EL (cell line): ENCODE measurements at places on chromosomes 6 and 20.

GRCh38 chr6:109221543-109222195 lies 126.4 kb downstream of the CEP57L1 start:
- DNase-seq, result no peak

- no peak for DNase-seq
These were observed 1103.9 kb upstream of the GJE1 start for GRCh38 chr6:141028791-141029280.

DNA sequence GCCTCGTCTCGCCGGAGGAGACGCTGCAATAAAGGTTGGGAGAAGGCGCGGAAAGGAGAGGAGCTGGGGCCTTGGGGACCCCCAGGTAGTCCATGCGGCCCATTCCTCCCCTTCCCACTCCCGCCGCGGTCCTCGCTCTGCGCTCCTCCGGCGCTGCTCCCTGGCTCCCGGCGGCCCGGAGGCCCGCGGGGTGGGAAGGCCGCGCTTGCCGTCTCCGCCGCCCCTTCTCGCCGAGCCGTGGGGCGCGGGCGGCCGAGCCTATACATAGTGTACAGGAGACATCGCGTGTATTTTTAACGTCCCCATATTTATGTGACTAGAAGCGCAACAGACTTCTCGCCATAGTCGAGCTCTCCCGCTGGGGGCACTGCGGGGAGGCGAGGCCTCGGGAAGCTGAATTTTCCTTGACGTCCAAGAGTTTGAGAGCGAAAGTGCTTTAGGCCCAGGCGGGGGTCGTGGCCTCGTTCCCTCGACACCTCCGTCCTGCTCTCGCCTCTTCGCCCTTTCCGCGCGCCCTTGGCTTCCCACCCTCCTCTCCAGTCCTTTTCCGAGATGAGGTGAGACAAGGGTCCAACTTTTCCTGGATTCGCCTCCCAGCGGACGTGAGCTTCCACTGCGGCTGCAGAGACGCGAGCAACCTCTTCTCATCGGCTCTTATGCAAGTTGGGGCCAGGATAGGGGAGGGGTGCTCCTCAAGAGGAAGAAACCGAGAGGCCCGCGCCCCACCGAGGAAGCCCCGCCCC lies 29.0 kb downstream of the SLC12A5 start:
- DNase-seq, result peak; percentile 45

GRCh38 chr6:10030942-10031537 lies 383.8 kb downstream of the TFAP2A start:
- DNase-seq, result peak; percentile 33

DNA sequence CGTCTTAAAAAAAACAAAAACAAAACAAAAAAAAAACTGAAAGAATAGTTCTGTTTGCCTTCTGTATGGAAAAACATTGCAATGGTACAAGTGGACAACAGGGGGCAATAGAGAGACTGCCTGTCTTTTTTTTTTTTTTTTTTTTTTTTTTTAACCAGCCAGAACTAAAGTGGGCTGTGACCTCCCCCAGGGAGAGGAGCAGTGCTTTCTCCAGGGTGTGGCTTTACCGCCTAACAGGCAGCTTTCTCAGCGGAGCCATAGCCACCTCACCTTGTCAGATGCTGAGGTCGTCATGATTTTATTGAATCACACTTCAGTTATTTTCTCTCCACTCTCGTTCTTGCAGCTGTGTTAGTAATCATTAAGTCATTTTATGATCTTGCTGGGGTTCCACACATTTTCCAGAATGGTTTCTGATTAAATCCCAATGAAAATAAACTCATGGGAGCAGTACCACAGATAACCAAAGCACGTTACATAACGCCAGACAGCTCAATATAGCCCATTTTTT lies 78.4 kb downstream of the GMPR start:
- peak; percentile 77 for DNase-seq

DNA sequence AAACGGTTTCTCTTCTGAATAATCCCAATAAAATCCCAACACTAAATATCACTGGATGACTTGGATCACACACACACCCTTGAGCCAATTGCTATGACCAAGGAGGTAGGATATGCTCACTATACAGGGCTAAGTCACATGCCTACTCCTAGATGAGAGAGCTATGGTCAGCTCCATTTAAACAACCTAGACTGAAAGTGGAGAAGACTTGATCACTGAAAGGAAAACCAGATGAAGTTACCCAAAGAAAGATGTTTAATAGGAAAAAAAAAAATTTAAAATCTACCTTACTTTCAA lies 18.9 kb upstream of the COL19A1 start:
- no peak for DNase-seq

- DNase-seq, result no peak
These were observed 17.5 kb downstream of the FYN start for GRCh38 chr6:111855753-111856152.

DNA sequence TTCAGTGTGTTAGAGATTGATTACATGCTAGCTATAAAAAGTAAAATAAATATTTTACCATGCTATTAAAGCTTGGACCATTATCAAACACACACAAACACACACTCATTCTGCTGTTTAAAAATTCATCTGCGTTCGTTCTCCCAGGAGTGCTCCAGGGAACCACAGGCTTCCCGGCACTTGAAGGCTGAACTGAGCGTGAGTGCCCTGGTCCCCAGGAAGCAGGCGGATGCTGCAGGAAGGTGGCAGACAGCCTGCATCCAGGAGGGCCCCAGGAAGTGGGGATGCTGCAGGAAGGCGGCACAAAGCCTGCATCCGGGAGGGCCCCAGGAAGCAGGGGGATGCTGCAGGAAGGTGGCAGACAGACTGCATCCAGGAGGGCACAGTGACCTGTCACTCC lies 147.2 kb upstream of the SNX9 start:
- DNase-seq, result no peak

DNA sequence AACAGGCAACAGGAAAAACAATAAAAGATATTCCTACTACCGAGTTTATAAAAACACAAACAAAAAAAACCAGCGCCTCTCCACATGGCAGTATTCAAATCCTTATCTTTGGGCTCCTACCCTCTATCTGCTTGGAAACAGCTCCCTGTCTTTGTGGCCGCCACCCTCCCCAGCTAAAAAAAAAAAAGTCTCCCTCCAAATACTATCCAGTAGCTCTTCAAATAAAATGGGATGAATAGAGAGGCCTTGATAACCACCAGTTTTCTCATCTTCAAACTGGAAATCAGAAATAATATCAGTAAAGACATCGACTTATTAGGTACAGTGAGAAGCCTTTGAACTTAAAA lies 96.2 kb downstream of the PSMG4 start:
- DNase-seq, result no peak

DNA sequence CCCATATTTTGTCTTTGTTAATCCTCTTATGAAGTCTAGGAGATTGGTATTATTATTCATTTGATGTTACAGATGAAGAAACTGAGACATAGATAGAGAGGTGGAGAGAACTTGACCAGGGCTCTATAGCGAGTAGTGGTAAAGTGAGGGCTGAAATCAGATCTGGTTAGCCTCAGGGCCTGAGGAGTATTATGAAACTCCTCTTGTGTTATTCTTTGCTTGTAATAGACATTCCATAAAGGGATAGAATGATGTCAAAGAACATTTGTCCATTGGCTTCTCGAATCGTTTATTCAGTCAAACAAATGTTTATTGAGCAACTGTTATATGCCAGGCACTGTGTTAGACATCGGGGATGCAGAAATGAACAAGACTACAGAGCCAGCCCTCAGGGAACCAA lies at the start of gene IL22RA2:
Gene IL22RA2, minus strand, starts transcription at position 144 of the 400 bp plus-strand sequence. CDS start 11,895 bp downstream, outside the sequence.
- DNase-seq, result no peak

- no peak for DNase-seq
These were observed 260.6 kb downstream of the TFAP2A start for GRCh38 chr6:10154251-10154650.

- no peak for DNase-seq
These were observed 6.4 kb upstream of the TBXT start for GRCh38 chr6:166174031-166174430.

- DNase-seq, result no peak
These were observed 7.5 kb downstream of the SF3B5 start for GRCh38 chr6:144087789-144088426.

DNA sequence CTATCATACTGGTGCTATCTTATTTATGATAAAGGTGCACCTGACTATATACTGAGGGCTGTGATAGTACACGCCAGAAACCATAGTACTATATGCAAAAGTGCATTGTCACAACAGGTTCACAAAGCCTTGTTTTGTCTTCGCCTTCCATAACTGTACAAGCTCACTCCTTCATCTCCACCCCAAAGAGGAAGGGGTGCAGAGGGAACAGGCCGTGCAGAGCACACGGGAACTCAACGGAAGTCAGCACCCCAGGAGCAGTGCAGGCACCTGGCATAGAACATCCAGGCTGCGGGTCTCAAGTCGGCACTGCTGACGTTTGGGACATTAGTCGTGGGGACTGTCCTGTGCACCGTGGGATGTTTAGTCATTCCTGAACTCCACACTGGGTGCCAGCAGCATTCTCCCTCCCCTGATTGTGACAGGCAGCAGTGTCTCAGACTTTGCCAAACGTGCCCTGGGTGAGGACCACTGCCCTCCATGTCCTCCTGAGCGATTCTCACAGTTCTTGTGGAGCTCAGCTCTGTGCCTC lies 99.7 kb downstream of the PXDC1 start:
- no peak for DNase-seq

GRCh38 chr6:6482256-6482655 lies 106.3 kb upstream of the LY86 start:
- DNase-seq, result no peak

- peak; percentile 52 for DNase-seq
These were observed 29.8 kb downstream of the SLC13A3 start for GRCh38 chr20:46621492-46621891.
